ENCODE measurements at places on chromosomes 11 and 22.

DNA sequence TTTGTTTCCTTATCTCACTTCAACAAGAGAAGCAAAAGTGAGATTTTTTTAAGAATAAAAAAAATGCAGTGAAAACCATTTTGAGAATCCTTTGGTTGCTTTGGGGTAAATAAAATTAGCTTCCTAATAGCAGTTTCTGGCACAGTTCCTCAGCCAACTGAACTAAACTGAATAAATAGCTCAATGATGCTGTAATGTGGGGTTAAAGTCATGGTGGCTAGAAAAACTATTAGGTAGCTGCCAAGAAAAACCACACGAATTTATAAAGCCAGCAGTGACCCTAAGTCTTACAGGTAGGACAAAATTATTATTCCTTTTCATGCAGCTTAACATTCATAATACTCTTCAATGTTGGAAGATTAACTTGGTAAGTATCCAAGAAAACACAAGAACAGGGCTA, 142.4 kb downstream of the APIP start:
- no peak for DNase-seq

DNA sequence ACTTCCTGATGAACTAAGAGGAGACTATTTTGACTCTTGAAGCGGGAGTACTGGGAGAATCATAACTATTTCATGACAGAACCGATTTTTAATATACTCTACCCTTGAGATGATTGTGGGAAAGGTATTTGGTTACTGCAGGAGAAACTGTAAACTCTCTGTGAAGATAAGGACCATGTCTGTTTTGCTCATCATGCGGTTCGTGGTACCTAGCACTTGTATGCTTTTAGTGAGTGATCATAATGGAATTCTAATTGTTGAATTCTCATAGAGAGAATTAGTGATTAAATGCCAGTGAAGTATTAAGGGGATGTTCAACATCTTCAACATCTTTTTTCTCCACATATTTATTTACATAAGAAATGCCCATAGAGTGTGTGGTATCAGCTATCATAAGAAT, 11.4 kb downstream of the AASDHPPT start:
- DNase-seq = no peak

DNA sequence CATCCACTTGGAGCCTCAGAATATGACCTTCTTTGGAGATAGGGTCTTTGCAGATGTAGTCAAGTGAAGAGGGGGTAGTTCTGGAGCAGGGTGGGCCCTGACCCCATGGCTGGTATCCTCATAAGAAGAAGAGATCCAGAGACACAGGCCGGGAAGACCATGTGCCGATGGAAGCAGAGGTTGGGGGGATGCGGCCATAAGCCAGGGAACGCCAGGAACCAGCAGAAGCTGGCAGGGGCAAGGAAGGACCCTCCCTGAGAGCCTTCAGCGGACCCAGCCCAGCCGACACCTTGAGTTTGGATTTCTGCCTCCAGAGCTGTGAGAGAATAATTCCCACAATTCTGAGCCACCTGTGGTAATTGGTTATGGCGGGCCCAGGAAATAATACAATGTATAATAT, 26.1 kb upstream of the SMIM38 start:
- no peak for DNase-seq

- DNase-seq = no peak
Measured at GRCh38 chr11:109853156-109853776, 239.9 kb upstream of the ZC3H12C start.

- no peak for DNase-seq
Measured at GRCh38 chr11:119749006-119749565, 20.1 kb upstream of the NECTIN1 start.

DNA sequence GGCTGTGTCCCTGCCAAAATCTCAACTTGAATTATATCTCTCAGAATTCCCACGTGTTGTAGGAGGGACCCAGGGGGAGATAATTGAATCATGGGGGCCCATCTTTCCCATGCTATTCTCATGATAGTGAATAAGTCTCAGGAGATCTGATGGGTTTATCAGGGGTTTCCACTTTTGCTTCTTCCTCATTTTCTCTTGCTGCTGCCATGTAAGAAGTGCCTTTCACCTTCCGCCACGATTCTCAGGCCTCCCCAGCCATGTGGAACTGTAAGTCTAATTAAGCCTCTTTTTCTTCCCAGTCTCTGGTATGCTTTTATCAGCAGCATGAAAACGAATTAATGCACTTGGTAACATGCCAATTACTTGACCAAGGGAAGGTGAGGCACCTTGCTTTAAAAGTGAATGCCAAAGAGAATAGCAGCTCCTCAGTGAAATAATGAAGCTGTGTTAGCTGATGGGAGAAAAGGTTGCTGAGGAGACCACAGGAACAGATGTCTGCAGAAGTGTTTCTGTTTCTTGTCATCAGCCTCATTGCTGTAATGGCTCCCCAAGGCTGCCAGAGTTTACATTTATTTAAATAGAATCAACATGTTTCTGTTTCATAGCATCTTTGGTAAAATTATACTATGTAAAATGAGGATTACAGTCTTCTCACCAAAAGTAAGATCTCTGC, 89.0 kb upstream of the CD44 start:
- DNase-seq = no peak

DNA sequence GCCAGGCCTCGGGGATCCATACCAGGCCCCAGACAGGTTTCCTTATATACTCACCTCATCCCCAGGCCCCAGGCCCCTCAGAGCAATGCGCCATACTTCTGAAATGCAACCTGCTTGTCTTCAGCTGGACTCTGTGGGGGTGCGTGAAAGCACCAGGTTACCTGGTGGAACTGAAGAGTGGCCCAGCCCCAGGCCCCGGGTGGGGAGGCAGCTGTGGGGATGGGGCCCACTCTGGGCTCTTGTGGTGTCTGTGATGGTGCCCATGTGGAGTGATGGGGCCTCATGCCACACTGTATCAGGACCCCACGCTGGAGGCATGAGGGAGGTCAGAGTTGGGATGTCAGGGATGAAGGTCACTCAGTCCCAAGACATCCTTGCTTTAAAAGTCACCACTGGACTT, 999.0 kb downstream of the BRD1 start:
- no peak for DNase-seq

DNA sequence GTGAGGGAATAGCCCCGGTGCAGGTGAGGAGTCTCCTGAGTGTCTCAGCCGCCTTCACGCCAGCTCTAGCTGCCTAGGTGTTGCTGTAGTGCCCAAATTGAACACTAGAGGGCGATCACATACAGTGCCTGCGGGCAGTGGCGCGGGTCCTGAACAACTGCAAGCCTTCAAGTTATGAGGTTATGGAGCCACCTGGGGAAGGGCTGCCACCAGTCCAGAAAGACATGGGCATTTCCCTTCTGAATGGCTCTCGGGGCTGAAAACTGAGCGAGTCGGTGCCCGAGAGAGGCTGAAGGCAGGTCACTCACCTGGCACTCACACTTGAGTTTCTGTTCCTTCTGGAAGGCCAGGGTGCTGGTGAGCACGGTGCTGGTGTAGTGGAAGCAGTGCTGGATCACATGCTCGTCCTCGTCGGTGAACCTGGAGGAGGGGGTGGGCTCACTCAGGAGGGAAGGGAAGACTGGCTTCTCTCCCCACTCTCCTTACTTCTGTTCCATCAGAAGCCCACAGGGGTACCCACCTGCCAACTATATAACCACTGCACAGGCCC, 88.4 kb downstream of the PDE2A start:
- peak; percentile 82 for DNase-seq

- DNase-seq = no peak
Measured at GRCh38 chr11:7292922-7293321, 41.2 kb downstream of the SYT9 start.

- no peak for DNase-seq
Measured at GRCh38 chr11:129417458-129417857, 41.8 kb downstream of the BARX2 start.

DNA sequence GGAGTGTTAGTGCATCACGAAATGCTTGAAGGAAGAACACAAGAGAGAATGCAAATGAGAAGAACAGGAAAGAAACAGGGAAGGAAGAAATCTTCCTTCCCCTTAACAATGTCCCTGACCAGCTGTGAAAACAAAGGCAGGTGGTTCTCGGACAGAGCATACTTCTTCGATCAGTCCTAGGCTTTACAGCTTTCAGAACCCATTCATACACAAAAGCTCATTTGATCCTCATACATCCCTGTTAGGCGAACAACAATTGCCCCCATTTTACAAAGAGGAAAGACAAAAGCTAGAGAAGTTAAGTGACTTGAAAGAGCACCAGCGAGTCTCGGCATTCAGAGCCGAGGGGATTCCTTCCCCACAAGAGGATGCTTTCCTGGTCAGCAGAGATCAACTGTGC, 57.2 kb upstream of the LRRC55 start:
- DNase-seq = no peak

GRCh38 chr22:38843657-38844314, at the start of gene NPTXR:
Gene NPTXR, minus strand, starts transcription at chr22:38844028.
- DNase-seq = no peak

DNA sequence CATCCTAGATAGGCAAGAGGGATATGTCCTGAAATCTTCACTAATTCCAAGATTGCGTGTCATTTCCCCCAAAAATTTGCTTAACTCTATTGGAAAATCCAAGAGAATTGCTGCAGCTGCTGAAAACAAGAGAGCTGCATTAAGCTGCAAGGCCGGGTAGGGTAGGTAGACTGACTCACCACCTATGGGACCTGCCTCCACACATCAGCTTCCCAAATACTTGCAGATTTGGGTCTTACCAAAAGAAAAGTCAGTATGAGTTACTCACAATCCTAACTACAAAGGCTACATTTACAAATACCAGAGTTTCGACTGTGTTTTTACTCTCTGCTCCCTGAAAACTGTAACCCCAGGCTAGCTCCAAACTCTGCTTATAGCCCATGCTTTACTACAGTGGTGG, 142.5 kb upstream of the TEAD1 start:
- no peak for DNase-seq
